Activated T-cell treated with anti-CD3 and anti-CD28 coated beads for 4 hours (primary cell): ENCODE measurements at places on chromosomes 16 and 17.

DNA sequence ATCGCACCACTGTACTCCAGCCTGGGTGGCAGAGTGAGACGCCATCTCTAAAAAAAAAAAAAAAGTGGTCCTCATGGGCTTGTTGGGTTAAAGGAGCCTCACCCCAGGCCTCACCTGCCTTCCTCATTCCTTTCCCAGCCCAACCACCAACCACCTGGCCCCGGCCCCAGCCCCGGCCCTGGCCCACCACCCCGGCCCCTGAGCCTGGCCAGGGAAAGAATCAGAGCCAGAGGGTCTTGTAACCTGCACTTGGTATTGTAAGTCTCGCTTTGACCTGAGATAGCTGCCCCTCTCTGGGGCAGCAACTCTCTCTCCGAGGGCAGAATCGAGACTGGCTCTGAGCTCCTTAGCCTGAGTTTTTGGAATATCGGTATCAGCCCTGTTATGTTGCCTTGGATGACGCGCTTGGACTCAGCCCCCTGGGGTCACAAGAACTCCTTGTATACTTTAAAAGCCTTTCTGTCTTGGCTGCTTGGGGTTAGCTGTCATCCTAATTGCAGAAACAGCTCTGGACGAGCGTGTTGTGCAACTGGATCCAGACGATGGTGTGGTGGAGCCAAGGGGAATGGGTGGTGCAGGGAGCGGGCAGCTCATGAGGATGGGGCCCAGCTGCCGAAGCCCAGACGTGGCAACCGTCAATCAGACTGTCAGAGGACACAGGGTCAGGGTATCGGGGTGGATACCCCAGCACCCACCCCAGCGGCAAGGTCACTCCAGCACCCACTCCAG lies 14.6 kb downstream of the SMTNL2 start:
- DNase-seq: no peak

GRCh38 chr17:14725729-14726128 lies 424.8 kb downstream of the HS3ST3B1 start:
- no peak for DNase-seq

GRCh38 chr16:2799859-2800226 lies 1.6 kb downstream of the PRSS41 start:
- no peak for DNase-seq

DNA sequence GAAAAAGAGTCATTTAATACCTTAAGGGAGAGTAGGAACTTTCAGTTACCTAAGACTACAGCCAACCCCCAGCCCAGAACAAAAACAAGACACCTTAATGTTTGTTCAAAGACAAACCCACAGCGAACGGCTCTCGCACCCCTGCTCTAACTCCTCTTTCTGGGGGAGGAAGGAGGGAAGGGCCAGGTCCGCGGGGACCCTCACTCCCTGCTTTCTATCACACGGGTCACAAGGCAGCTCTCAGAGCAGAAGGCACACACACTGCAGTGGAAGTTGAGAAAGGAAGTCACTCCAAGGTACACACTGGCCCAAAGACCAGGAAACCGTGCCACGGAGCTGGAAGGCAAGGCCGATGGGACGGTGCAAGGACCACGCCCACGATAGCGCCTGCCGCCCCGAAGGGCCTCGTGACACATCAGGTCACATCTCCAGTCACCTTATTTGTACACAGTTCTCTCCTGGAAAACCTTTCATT lies 10.0 kb downstream of the LITAFD start:
- no peak for DNase-seq

DNA sequence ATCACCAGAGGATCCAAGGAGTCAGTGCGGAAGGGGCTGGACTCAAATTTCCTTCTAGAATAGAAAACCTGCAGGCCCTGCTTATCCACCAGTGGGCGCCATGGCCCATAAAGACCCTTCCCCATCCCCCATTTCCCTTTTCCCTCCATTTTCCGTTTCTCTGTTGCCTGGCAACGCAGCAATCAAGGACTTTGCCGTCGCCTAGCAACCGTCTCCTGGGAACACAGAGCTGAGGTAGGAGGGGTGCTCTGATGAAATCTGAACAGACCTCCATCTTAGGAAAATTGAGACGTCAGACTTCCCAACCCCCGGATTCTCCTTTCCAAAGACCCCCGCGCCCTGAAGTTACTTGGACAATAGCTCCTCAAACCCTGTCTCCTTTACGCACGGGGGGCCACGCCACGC lies 5.7 kb downstream of the DLG4 start:
- DNase-seq: peak; percentile 42

GRCh38 chr16:81831722-81832126 lies 52.6 kb downstream of the PLCG2 start:
- peak; percentile 16 for DNase-seq

- DNase-seq: no peak
These were observed 13.2 kb downstream of the PSMD12 start for GRCh38 chr17:67353161-67353560.

GRCh38 chr17:72432143-72432621 lies 311.4 kb downstream of the SOX9 start:
- DNase-seq: no peak

GRCh38 chr16:749010-749409 lies 8.2 kb upstream of the CIAO3 start:
- DNase-seq: no peak
